ENCODE measurements at places on chromosomes 7 and 10.
A peak's percentile ranks its signal among the peaks of the same experiment; 100 is the strongest.

GRCh38 chr10:109819807-109820206, 103.5 kb downstream of the XPNPEP1 start:
- DNase-seq: no peak

GRCh38 chr10:76942628-76943416, 694.8 kb downstream of the KCNMA1 start:
- DNase-seq: no peak

DNA sequence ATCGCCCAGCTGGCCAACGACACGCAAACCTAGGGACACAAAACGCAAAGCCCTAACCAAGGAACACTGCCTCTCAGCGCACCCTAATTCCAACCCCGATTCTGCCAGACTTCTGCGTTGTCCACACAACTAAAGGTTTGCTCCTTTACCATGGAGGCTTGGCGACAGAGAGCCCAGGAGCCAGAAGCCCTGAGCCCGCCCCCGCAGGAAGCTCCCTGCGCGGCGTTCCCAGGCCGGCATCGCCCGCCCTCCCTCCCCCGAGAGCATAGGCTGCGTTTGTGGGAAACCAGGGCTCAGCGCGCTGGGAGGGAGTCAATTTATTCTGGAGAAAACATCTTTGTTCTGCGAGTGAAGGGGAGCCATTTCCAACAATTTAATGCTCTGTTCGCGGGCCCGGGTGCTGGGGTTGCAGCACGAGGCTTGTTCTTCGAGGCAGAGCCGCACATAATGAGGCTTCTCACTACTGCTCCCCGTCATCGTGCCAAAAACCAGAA, 103.9 kb downstream of the GRID1 start:
- no peak for DNase-seq

DNA sequence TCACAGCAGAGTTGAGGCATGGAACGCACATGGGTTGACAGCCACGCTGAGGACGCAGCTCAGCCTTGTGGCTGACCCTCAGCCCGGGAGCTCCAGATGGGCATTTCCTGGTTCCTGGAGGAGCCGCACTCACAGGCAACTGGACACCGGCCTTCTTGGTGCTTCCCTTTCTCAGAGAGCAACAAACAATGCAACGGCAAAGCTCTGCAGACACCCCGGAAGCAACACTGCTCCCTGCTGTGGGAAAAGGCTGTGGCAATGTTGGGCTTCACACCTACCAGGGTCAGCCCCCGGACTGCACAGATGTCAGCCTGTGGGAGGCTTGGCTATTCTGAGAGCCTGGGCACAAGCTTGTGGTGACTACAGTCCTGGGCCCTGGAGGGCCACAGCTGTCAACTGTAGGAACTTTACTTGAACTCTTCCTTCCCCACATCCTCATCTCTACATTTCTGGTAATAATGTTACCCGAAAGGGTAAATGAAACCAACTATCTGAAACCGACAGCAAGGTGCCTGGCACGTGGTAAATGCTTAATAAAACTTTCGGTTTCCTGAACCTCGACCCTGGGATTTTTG, 597.5 kb upstream of the MKI67 start:
- no peak for DNase-seq

DNA sequence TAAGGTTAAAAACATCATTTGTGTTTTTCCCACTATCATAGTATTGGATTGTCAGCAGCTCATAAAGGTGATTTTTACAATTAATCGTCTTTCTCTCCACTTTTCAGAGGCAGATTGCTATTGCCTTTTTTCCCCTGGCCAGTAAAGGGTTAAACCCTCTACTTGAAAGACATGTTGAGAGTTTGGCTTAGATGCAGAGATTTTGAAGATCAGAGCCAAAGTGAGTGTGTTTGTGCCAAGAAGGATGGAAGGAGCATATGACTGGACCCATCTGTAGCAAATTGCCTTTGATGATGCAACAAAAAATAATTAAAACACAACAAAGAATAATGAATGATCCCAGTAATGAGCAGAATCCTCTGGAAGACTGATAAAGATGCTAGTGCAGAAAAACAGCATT, 373.1 kb downstream of the MALRD1 start:
- DNase-seq: no peak

GRCh38 chr7:64849924-64850499, 53.1 kb upstream of the ZNF273 start:
- DNase-seq: no peak

GRCh38 chr10:113397047-113397446, 155.8 kb upstream of the HABP2 start:
- DNase-seq: no peak

- DNase-seq: no peak
Measured at GRCh38 chr7:121192834-121193233, 136.0 kb upstream of the WNT16 start.

DNA sequence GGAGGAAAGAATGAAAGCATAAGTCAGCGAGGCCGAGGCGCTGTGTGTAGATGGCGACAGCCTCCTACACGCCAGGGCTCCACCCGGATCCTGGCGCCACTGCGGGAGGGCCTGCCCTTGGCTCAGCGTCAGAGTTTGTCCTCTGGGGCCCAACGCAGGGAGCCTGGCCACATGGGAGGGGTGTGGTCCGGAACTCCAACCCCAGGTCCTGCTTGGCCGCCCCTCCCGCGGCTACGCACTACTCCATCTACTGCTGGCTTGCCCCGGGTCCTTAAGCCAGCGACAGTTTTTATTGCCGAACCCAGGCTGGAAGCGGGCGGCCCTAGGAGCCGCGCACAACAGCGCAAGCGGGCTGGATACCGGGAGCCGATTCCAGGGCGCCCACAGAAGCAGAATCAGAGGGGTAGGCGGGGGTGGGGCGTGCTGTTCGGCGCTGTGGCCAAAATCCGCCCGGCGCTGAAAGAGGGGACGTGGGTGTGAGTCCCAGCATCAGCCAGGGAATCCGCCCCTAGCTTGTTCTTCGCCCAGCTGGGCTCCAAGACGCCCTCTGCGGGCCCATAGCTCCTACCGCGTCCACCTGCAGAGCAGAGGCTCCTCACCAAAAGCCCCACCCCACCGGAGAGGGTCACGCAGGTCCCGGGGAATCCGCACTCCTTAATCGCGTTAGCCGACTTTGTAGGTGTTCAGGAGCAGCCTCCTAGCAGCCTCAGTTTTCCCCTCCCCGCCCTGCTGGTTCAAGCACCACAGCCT, 4.5 kb downstream of the KAZALD1 start:
- peak; percentile 87 for DNase-seq

DNA sequence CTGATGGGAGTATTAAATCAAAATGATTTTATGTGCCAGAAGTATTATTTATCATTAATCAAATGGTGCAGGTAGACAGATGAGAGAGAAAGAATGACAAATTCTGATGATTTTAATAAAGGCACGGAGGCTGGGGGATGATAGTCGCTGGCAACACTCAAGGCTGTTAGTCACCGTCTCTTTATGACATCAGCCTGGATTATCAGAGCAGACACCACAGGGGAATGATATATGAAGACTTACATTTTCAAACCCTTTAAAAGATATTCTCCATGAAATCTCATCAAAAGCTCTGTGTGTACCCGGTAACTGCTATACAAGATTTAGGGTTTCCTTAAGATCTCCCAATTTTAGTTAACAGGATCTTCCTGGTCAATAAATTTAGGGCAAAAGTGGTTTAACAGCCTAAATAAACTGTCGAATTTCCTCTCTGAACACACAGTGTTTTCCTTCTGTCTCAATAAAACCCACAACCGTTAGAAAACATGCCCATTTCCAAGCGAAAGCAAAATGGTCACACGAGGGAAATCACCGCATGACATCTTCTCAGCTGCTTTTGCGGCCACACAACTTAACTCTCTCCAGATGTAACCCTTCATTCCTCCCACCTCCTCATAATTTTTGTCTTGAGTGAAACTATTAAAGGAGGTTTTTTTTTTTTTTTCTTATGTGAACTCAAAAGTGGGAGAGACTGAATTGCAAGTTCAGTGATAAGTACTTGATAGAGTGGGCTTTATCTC, 133.2 kb upstream of the FAM171A1 start:
- DNase-seq: no peak

DNA sequence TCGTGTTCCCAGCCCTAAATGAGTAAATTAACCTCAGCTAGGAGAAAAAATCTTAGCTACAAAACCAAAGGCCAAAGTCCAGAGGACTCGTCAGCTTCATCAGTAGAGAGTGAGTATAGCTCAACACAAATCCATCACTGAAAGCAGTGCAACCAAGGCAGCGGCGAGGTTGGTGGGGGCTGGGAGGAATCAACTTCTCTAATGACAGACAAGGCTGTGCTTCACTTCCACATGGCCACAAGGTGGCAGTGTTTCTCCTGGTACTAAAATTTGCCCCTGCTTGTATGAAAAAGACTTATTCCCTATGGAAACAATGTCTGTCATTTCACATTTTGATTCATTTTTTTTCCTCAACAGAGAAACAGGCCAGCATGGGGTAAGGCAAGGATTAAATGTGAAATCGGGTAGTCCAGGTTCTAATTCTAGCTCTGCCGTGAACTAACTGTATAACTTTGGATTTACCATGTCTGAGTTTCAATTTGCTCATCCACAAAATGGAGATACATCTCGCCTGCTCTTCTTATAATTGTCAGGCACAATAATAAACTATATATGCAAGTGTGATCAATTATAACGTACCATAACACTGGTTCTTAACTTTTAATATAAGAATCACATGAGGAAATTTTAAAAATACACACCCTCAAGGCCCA, 39.3 kb downstream of the FAS start:
- DNase-seq: peak; percentile 60

- no peak for DNase-seq
Measured at GRCh38 chr10:22326145-22326702, 5.3 kb downstream of the BMI1 start.

DNA sequence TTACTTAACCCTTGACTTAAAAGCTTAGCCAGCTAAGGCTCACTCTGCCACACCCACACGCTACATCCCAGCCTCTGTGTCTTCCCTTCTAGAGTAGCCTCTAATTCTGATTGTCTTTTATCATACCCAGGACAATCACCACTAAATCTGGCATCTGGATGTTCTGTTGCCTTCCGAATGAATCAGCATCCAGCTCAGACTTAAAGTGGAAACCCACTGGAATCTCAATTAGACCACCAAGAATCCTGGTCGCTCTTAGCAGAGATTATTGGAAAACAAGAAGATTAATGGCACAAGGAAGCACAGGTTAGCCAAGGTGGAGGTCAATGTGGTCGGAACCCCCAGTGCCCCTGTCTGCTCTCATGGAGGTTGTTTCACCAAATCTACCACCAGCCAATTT, 404.2 kb upstream of the FOXK1 start:
- DNase-seq: no peak

GRCh38 chr7:88465600-88465999, 158.9 kb upstream of the STEAP4 start:
- no peak for DNase-seq

GRCh38 chr7:92751902-92752901, 84.2 kb downstream of the CDK6 start:
- peak; percentile 77 for DNase-seq
